ENCODE measurements at places on chromosomes 3 and 15.

GRCh38 chr3:125128861-125129501 lies 73.2 kb upstream of the HEG1 start:
- no peak for DNase-seq

DNA sequence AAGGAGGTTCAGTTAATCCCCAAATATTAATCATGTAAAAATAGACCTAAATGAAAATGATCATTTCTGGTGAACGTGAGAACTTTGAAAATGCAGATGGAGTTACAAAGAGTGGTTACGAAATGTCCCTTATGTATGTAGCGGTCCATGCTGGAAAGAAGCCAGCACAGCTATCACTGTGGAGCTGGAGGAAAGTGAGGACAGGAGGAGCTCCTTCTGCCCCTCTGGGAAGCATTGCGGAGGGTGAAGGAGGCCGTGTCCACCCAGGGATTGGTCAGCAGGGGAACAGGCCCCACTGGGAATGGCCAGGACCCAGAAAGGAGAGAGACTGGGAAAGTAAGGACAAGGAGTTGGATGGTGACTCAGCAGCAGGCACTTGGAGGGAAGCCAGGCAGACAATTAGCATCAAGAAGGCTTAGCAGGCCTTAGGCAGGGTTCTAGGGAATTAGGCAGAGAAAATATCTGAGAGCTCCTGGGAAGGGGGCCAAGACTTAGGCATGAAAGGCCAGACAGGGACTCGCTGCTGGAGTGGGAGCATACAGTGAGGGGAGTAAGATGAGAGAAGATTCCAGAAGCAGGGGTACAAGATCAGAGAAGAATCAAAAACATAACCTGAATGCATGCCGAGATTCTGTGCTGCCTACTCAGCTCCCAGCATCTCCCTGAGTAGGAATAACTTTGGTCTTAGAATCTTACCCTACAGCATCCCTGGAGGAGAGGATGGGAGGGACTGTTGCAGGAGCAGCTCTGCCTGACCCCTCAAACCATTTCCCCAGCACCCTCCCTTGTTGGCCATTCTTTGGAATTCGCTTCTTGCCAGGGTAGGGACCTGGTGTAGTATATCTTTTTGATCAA lies 171.0 kb upstream of the UMPS start:
- DNase-seq, result no peak

DNA sequence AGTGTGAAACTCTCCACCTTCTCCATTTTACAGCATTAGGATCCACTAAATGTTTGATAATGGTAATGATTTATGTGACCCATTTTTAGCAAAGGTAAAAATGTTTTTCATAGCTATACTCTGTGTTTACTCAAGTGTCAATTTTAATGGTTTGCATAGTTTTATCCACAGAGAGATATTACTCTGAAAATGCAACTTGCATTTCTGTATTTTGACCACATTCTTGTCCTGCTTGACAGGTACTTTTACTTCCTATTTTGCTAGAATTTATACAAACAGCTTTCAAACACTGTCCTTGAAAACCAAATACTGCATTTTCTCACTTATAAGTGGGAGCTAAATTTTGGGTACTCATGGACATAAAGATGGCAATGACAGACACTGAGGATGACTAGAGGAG lies 62.9 kb downstream of the SERPINI1 start:
- DNase-seq, result no peak

DNA sequence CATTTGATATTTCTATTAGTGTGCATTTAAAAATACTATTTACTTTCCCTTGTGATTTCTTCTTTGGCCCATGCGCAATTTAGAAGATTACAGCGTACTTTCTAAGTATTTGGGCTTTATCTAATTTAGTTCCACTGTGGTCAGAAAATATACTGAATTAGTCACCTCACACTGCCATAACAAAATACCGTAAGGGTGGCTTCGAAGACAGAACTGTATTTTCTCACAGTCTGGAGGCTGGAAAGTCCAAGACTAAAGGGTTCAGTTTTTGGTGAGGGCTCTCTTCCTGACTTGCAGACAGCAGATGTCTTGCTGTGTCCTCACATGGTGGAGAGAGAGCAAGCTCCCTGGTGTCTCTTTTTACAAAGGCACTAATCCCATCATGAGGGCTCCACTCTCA lies 286.2 kb downstream of the ADAMTSL3 start:
- no peak for DNase-seq

GRCh38 chr3:8981296-8981695 lies 18.0 kb upstream of the RAD18 start:
- DNase-seq, result no peak

DNA sequence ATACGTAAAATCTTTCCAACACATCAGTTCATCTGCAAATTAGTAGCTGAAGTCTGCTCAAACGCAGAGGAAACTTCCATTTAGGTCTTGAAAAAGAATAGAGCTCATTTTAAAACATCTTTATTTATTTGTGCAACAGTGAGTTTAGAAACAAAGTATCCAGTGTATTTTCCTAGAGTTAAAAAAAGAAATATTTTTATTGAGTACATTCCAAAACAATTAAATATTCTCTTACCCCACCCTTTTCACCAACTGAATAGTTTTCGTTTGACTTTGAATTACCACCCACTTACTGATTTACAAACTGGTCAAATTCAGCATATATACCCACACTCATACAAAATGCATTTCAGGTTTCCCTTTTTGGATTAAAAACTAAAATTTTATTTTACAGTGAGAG lies 104.7 kb downstream of the ZBTB20 start:
- no peak for DNase-seq

DNA sequence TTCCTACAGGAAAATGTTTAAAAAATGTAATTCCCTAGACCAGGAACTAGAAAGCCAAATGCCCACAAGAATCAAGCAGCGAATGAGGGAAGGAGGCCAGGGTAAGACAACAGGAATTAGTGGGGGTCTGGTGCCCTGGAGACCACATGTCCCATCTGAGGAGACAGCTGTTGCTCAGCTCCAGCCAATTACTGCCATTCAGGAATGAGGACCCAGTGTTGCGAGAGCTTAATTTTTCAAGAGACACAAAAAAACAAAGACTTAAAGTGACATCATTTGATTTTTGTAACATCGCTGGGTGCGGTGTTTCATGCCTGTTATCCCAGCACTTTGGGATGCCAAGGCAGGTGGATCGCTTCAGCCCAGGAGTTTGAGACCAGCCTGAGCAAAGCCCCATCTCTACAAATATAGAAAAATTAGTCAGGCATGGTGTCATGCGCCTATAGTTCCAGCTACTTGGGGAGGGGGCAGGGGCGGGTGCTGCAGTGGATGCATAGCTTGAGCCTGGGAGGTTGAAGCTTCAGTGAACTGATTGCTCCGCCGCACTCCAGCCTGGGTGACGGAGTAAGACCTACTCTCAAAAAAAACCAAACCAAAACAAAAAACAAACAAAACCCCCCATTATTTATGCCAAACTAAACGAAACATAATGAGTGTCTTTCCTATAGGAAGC lies 52.8 kb upstream of the LRIG1 start:
- no peak for DNase-seq

DNA sequence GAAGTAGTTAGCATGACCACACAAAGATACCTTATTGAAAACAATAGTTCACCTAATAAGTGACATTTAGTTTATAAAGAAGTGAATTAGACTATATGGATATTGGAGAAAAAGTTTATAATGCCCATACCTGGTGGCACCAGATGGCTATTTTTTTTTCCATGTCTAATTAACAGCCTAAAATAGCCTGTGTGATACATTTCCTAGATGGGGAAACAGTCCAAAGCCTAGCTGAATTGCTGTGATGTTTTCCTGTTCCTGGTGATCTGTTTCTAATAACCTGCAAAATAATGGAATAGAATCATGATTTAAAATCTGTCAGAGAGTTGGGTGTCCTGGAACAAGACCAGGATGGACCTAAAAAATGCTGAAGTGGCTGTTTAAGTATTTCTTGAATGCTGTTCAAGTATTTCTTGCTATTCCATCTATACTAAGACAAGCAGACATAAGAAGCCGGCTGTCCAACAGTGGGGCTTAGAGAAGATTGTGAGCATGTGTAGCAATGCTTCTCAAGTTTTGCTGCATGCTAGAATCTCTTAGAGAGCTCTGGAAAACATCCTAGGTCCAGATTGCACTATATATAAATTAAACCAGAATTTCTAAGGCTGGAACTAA lies 31.3 kb downstream of the LRRC3B start:
- no peak for DNase-seq

- no peak for DNase-seq
Measured at GRCh38 chr3:123883701-123884202, 380 bp downstream of the MYLK start.

DNA sequence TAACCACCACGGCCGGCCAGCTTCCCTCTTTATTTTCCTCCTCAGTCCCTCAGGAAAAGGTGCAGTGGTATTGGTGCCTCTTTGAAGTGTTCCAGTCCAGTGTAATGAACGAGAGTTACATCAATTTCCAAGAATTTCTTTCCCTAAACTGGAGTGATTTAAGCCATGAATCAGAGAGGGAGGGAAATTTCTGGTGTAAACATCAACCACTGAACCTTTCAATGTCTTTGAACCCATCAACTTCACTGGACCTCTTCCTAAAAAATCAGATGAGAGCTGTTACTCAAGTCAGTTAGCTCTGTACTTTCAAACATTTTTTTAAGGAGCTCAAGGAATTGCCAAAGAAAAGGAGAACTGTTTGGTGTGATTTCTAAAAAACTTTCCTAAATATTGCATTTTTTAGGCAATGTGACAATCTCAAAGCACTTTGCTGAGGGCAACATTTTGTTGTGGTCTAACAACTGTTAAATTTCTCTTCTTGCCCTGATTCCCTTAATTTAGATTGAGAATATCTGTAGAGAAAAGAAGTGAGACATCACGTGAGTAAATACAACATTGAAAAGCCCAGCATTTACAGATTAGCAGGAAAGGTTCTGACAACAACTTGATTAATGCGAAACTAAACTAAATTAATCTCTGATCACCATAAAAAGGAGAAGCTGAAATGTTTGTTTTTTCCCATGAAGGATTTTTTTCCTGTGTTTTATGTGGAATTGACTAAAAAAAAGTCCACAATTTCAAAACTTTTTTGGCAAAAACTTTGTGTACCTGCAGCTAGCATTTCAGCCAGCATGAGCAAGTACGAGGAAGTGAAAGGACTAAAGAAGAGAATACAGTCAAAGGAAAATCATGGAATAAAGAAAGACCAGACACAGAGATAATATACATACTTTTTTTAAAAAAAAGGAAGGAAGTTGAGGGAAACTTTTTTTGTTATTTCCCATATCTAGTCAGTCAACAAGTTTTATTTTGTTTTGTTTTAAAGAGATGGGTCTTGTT lies 9.1 kb upstream of the DAZL start:
- no peak for DNase-seq

GRCh38 chr15:26943866-26944265 lies 27.1 kb upstream of the GABRG3 start:
- no peak for DNase-seq

DNA sequence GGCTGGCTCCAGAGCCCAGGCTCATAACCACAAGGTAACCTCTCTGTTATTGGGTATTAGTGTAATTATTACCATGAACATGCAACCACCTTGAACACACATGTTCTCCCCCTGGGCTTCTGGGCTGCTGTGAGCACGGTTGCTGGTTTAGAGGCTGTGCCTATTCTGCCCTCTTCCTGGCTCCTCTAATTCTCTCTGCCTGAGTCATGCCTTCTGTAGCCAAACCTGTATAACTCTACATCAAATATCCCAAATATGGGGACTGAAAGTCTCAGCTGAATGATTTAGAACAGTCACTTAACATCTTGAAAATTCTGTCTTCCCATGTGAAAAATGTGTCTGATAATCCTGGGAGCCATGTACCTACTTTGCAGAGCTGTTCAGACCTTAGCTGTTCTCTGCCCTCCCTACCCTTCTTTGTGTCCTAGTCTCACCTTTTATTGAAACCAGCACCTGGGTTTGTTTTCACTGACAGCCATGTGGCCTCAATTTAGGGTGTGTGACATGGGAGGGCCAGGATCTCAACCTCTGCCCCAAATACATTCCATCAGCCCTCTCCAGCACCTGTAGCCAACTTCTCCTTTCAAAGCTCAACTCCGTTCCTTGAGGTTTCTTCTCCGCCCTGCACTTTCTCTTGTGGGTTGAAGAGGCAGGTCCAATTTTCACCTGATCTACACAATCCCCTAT lies 60.7 kb downstream of the PDZRN3 start:
- no peak for DNase-seq

DNA sequence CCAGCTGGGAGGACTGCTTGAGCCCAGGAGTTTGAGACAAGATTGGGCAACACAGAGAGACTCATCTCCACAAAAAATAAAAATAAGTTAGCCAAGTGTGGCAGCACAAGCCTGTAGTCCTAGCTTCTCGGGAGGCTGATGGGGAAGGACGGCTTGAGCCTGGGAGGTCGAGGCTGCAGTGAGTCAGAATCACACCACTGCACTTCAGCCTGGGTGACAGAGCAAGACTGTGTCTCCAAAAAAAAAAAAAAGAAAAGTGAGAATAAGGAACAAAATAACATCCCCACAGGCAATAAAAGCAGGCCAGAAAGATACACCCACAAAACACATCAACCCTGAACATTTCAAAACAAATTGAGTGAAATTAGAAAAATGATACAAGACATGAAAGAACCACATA lies 48.7 kb upstream of the OCA2 start:
- no peak for DNase-seq

DNA sequence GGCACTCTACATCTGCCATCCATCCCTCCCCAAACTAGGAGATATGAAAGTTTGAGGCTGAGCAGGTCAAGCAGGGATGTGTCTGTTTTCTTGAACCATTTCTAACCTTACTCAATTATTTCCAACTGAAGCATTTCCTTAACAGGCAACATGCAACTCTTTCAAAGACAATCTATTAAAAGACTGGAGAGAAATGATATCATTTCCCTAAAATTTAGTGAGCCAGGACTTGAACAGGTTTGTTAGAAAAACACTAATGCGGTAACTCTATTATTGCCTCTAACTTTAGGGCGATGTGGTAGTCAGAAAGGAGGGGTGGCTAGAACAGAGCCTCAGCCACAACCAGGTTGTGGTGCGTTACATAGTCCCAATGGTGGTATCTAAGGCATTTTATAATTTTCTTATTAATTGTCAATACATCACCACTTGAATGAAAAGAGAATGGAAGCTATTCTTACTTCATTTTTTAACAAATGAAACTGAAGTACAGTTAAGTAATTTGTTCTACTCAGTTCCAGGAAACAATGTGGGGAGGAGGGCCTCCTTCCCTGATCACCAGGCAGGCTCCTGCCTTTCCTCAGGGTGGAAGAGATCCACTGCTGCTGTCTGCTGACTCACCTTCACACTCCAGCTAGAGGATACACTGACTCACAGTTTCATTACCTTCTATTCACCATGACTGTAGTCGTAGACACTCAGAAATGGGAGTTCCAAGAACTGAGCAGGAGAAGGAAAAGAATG lies 22.8 kb downstream of the MYO1E start:
- no peak for DNase-seq

DNA sequence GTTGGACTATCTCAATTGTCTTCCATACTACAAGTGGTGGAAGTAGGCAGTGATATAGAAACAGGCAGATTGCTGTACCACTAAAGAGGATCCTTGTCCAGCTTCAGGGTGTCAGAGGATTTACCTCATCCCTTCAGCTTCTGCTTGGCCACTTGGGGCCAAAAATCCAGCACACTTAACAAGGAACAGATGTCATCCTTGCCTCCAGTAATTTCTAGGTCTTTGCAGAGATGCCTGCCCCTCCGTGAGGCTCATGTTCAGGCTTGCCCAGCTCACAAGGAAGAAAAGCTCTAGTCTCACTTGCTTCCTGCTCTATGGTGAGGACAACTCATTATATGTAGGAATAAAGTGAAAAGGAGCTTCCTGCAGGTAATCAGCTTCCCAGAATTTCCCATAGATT lies 510.3 kb downstream of the EPHA3 start:
- DNase-seq, result no peak

Measured in hematopoietic multipotent progenitor cell (in vitro differentiated cells).